ENCODE measurements at places on chromosomes 5 and 9.
A peak's percentile ranks its signal among the peaks of the same experiment; 100 is the strongest.

DNA sequence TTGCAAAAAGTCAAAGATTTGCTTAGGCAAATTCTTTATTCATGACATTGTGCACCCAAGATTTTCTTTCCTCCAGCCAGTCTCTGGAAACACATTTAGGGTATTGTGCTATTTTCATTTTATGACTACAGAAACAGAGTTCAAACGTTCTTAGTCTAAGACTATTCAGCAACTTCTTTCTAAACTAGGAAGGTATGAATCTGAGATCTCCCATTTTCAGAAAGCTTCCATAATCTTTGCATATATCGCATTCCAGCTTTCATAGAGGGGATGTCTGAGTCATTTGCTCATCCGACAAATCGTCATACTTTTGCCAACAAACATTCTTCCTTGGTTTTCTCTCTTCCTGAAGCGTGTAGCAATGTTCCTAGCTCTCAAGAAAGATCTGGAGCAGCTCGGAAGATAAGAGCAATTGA, 1.6 kb upstream of the PAPPA start:
- DNase-seq = no peak

DNA sequence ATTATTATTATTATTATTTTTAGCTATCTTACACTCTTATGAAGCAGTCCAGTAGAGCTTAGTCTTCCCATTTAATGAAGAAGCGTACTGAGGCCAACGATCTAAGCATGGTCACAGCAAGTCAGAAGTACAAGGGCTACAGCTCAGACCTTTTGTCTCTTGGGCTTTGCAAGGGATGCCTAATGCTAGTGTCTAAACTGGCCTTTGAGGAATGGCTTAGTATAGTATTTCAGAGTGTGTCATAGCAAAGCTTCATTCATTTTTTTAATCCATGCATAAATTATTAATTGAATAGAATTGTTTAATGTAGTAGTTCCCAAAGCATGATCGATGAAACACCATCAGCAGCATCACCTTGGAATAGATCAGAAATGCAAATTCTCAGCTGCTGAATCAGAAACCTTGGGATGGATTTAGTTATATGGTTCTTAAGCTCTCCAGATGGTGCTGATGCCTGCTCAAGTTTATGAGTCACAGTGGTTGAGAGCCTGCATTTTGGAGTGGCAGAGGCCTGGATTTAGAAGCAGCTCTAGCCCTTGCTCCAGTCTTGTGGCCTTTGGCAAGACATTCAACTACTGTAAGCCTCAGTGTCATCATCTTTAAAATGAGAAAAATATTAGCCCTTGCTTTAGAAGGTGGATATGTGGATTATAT, 6.1 kb downstream of the IL12B start:
- DNase-seq = peak; percentile 28

DNA sequence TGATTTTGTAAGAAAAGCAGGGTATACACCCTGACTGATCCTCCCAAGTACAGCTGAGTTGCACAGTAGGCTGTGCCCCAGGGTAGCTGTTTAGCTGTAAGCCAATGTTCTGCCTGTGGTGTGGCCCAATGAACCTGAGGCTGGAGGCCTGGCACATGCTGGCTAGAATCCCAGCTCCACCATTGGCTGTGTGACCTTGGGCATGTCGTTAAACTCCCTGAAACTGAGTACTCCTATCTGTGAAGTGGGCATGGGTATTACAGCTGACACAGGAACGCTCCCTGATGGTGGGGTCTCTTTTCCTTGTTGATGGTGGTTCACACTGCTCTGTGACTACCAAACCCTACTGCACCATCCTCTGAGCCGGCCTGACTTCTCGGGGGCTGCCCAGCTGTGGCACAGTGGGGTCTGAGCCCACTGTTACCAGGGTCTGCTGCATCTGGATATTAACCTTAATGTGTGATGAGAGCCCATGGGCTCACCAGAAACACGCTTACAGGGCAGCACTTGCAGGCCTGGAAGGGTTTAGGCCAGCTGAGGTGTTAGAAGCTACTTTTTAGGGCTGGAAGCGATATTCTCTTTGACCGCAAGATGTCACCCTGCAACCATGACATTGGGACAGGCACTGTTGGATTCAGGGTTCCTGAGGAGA, 7.0 kb upstream of the GADD45G start:
- DNase-seq = peak; percentile 72

DNA sequence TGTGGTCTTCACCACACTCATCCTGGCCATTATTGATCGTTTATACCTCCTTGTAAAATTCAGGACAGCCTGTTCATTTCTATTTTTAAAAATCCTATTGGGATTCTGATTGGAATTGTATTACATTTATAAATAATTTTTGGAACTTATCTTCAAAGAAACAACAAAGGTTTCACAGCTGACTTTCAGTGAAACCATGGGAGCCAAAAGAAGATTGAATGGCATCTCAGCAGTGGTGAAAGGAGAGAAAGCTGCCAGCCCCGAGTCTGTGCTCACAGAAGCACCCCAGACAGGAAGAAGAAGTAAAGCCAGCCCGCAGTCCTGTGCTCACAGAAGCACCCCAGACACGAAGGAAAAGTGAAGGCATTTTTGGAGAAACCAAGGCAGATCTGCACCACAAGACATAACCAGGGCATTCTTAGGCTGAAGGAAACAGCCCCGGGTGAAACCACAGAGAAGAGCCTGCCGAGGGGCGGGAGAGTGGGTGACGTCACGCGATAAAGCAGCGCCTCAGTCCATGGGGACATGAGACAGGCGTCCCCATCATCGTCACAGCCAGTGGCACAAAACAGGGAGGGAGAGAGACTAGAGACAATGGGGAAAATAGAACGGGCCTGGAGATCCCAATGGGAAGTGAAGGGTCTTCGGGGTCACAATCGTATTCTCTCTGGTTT, 42.5 kb upstream of the SLC9A3 start:
- DNase-seq = no peak

- DNase-seq = no peak
These were observed 261.5 kb upstream of the CCNH start for GRCh38 chr5:87674235-87674634.

DNA sequence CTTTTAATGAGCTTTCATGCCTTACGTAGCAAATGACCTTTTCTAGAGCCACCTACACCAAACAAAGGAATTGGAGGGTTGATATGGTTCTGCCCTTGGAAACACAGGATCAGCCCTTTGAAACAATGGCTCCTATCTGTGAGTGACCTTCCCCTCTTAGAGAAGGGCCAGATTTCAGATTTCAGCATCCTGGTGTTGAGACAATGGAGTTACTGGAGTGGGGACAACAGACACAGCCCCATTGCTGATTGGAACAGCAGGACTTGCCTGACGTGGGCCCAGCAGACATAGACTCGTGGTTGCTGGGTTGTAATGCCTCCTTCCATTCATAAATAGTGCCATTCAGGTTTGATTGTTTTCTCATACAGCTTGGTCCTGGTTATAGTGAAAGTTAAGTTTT, 96.0 kb downstream of the GALNT10 start:
- no peak for DNase-seq

DNA sequence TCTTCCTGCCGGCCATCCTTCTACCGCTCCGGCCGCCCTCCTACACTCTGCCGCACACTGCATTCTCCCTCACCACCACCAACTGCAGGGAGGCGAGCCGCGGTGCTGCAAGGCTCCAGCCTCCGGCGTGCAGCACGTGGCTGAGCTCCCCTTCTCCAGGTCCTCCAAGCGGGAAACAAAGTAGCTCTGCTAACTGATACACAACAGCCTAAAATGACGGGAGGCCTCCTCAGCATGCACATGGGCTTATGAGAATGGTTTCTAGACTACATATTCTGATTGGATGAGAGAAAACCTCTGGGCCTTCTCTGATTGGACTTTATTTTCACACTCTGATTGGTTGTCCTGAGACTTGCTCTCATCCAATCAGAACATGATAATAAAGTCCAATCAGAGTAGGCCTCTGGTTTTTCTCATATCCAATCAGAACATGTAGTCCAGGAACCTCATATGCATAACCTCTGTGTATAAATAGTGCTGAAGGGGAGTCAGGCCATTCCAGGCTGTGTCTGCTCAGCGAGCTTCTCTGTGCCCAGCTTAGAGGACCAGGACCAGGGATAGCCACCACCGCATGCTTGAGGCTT, 27.0 kb upstream of the ZNF354B start:
- no peak for DNase-seq

DNA sequence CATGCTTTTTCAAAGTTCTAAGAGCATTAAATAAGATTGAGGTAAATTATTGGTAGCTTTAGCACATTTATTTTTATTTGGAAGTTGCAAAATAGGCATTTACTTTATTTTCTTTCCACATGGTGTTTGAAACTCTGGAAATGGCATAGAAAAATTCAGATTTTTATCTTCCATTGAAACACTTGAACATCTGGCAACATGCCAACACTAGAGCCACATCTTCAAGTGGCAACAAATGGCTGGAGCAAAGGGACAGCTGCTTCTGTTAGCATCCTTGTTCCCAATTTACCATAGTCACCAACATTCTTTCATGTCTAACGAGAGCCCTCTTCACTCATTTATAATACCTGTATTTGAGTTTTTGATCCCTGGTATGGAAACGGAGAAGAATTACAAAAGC, 539.9 kb downstream of the ZNF608 start:
- DNase-seq = no peak

- no peak for DNase-seq
These were observed 363.6 kb downstream of the SH3GL2 start for GRCh38 chr9:17942498-17942897.

DNA sequence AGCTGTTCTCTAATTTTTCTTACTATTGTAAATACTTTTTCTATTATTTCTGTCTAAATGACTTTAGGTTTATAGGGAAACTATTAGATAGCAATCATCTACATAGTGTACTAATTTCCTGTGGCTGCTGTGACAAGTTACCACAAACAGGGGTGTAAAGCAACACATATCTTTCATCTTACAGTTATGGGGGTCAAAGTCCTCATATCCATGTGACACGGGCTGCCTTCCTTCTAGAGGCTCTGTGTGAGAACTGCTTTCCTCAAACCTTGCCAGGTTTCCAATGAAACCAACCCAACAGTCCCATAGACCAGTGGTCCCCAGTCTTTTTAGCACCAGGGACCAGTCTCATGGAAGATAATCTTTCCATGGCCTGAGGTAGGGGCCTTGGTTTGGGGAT, 189.1 kb downstream of the ROR2 start:
- DNase-seq = no peak

DNA sequence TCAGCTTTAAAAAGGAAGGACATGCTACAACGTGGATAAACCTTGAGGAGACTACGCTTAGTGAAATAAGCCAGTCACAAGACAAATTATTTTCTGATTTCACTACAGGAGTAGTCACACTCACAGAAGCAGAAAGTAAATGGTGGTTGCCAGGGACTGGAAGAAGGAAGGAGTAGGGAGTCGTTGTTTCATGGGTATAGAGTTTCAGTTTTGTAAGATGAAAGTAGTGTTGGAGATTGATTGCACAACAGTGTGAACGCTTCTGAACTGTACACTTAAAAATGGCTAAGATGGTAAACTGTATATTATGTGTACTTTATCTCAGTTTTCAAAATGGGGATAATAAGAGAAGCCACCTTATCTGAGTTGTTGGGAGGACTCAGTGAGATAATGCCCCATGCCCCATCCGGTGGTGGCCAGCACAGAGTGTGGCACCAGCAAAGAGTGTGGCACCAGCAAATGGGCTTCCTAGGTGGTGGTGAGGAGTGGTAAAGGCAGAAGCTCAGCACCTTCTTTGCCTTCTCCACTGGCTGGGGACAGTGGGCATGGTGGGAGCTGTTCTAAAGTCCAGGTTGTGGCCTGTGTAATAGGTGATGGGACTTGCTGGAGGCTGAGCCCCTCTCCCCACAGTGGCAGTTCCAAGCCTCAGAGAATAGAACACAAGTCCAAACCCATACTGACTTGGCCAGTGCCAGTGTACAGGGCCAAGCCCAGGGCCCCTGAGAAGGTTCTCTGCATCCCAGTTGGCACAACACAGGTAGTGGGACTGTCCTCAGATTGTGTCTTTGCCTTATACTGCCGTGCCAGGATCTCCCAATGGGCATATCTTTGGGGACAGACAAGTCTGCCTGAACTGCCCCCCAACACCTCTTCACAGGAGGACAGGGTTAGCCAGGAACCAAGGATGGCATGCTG, 4.4 kb downstream of the SLC22A4 start:
- DNase-seq = no peak

- peak; percentile 96 for DNase-seq
These were observed at the start of gene ANKRD33B for GRCh38 chr5:10563945-10564837. Gene ANKRD33B (plus strand): TSS chr5:10564070. CDS start chr5:10564468, 398 bp downstream.

- peak; percentile 96 for DNase-seq
These were observed 174.9 kb downstream of the ROR2 start for GRCh38 chr9:91775011-91775707.

GRCh38 chr9:99079542-99079941, 25.4 kb upstream of the TGFBR1 start:
- DNase-seq = no peak

DNA sequence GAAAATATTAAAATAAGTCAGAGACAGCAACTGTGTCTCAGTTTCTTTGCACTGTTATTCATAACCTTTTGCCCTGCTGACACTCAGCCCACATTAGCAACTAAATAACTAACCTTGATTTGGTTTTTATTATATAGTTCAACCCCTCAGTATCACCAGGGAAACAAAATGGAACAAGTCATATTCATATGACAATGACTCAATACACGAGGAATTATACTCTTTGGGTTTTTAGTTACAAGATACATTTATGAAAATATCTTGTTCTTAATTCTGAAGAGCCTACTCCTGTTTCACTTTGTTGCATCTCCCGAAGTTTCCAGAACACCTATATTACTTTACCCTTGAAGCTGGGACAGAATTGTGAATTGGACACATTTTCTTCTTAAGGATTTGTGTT, 845.4 kb downstream of the EFNA5 start:
- no peak for DNase-seq

DNA sequence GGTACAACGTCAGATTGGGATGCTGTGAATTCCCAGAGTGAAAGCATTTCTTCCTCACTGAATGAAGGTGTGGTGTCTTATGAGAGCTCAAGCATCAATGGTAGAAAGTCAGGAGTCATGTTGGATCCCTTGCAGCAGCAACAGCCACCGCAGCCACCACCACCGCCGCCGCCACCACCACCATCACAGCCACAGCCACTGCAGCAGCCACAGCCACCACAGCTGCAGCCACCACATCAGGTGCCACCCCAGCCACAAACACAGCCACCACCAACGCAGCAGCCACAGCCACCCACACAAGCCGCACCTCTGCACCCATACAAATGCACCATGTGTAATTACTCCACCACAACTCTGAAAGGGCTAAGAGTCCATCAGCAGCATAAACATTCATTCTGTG, 62.4 kb downstream of the ZNF462 start:
- no peak for DNase-seq

Measured in WERI-Rb-1 (cell line).